Neural crest cell (in vitro differentiated cells): ENCODE measurements at places on chromosomes 12 and 14. TPM values are rescaled to one million over a fixed set of nuclear protein-coding genes. Genes with fewer than 3 reads are reported as not detected.

KLHL33 gene
- total RNA-seq, result 0.07 TPM in 1 of 2 replicates, not detected in the other

IQSEC3 gene
- 0.34 and 1.1 TPM in 2 replicates for total RNA-seq

TMCC3 gene
- total RNA-seq, result 3.4 and 3.8 TPM in 2 replicates

LALBA gene
- total RNA-seq, result not detected in 2 replicates
